Jurkat, Clone E6-1 (cell line): ENCODE measurements at places on chromosomes 3 and 15.
A peak's percentile ranks its signal among the peaks of the same experiment; 100 is the strongest.

- DNase-seq = no peak
These were observed 35.8 kb downstream of the PRKCD start for GRCh38 chr3:53196575-53197407.

- no peak for DNase-seq
These were observed 52.7 kb downstream of the VGLL4 start for GRCh38 chr3:11591002-11591355.

- no peak for DNase-seq
These were observed 156.9 kb downstream of the MEGF11 start for GRCh38 chr15:66096688-66097058.

- DNase-seq = no peak
These were observed 540 bp upstream of the PPP1R2 start for GRCh38 chr3:195543500-195544229.

GRCh38 chr15:71448688-71449114, 333.4 kb downstream of the THSD4 start:
- DNase-seq = peak; percentile 12

GRCh38 chr3:72220946-72221345, 436.0 kb upstream of the PROK2 start:
- no peak for DNase-seq

DNA sequence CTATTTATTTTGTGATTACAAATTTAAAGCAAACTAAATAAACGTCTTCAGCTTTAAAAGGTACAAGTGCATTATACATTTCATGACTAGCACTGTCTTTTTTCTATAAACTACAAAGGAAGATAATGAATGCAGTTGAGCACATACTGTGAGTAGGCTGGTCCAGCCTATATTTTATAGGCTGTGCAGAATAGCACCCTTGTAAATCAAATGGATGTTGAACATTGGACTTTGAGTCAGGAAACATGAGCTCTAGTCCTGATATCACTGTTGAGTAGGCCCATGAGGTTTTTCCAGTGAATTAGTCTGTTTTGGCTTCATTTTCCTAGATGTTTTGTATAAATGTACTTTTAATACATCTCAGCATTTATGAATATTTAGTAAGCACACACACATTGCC, 447.3 kb upstream of the KCNMB2 start:
- DNase-seq = no peak

DNA sequence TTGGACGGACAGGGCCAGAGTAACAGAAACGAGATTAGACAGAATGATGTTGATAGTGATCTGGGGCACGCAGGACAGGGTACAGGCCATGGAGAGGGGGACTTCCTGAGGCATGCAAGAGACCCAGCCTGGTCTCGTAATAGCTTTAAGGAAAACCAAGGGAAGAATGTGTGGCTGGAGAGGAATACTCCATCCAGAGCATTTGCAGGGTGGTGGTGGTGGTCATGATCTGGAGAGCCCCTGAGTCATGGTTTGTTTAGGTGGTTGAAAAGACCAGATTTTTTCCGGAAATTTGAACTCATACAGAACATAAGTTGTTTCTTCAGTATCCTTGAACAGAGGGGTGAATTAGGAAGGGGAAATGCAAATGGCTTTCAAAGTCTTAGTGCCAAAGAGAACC, 138.5 kb downstream of the DUT start:
- DNase-seq = no peak

DNA sequence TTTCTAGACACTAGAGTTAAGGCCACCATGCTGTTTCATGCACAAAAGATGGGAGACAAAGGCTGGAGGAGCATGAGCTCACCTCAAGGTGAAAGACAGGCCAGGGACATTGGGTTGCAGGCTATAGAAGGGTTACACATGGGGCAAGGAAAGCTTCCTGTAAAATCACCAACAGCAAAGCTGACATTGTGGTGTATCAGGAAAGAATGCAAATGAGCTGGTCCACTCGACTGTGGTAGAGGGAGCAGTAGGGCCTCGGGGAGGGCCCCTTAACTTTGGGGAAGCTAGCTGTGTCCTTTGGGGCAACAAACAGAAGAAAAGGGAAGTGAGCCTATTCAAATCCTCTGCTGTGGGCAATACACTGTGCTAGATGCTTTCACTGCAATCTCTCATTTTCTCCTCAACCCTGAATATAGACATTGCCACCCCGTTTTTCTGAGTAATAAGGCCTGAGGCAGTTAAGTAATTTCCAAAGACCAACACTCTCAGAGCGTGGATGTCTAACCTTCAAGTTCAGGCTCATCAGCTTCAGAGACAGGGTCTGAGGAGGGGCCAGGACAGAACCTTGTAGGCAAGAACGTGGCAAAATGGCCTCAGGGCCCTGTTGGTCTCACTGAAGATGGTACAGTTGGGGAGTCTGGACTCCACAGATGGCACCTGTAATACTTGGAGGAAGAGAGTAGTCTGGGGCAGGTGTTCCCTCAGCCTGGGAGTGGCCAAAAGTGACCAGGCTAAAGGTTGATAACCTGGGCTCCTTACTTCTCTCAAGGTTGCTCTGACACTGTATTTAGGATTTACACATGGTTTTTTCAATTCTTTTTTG, 24.1 kb downstream of the CX3CR1 start:
- DNase-seq = no peak

- DNase-seq = peak; percentile 59
These were observed 16.0 kb upstream of the CPEB1 start for GRCh38 chr15:82663186-82663600.

DNA sequence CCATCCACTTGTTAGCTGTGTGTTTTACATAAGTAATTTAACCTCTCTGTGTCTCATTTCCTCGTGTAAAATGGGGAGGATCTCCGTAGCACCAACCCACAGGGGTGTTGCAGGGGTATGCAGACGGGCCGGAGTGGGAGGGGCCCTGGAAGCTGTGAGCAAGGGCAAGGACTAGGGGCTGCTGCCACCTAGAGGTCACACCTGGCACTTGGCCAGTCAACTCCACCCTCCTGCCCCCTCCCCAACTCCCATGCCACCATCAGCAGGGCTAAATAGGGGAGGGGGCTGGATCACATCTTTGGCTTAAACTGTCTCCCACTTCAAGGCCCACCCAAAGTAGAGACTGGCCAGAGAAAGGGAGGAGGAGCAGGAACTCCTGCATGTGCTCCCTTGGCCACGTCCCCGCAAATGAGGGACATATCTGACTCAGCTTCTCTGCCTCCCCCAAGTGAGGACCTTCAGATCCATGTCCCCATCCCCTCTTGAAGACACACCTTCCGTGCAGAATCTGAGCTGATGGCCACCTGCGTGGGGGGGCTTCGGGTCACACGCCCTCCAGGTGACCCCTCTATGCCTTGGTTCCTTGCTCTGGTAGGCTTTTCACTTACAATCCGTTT, 2.6 kb downstream of the CCDC9B start:
- peak; percentile 73 for DNase-seq

- DNase-seq = no peak
These were observed 6.3 kb downstream of the INSYN1 start for GRCh38 chr15:73746883-73747282.

DNA sequence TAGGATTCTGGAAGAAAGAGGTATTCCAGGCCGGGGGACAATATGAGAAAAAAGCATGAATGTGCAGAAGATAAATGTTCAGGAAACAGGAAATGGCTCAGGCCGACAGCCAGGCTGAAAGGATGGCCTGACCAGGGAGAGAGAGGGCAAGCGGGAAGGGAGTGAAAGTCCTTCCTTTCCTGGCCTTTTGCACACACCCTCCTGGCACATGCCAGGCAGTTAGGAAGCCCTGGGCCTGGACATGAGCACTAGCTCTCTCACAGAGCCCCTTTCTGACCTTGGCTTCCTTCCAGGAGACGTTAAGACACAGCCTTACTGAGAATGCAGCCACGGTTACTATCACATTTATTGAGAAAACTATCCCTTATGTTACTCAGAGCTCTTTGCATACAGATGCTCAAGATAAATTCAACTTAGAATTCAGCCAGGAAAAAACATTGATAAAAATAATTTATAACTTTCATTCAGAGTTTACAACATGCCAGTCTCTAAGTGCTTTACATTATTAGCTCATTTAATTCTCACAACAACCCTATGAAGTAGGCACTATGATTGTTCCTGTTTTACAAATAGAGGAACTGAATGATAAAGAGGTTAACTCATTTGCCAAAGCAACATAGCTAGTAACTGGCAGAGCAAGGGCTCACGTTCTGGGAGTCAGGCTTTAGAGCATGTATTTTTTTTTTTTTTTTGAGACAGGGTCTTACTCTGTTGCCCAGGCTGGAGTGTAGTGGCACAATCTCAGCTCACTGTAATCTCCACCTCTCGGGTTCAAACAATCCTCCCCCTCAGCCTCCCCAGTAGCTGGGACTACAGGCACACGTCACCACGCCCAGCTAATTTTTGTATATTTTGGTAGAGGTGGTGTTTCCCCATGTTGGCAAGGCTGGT, 39.4 kb upstream of the SMAD3 start:
- no peak for DNase-seq

- DNase-seq = no peak
These were observed 53.9 kb downstream of the CLASP2 start for GRCh38 chr3:33664195-33664594.

DNA sequence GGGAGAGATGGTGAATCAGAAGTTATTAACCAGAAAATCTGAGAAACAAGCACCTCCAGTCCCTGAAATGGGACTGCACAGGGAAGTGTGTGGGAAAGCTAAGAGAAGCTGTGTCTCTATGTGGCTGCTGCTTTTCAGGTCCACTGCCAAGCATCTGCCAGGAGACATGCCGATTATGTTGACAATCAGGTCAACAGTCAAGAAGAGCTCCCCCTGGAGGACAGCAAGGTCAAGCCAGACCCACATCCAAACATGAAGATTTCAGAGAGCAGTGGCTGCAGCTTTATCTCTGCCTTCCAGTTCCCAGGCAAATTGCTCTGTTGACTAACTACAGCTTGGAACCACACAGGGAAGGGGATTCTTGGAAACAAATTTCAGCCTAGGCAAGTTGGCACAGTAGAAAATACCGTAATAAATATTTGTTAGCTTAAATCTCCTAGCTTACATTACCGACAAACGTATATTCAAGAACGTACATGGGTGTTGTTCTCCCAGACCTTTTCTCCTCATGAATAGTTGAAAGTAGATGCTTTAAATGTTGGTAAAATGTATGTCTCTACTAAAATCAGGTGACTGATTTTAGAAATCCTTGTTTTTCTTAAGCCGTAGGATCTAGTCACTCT, 394.5 kb upstream of the RARB start:
- peak; percentile 51 for DNase-seq

- DNase-seq = no peak
These were observed 5.3 kb downstream of the RPL22L1 start for GRCh38 chr3:170864525-170865208.

DNA sequence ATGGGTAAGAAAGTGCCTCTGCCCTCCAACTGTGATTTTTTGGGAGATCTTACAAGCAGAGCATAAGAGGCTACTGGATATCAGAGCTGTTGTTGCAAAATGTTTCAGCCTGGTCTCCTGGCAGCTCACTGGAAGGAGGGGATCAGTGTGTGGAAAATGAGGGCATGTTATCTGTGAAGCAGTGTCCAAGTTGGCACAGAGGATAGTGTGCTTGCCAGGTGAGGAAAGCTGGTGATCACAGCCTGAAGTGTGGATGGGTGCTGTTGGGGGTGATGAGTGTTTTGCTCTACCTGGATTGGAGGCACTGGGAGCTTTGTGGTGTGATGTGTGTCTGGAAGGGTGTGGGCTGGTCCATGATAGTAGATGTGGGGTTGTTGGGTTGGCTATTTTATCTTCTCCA, 69.3 kb downstream of the MCTP2 start:
- DNase-seq = no peak

DNA sequence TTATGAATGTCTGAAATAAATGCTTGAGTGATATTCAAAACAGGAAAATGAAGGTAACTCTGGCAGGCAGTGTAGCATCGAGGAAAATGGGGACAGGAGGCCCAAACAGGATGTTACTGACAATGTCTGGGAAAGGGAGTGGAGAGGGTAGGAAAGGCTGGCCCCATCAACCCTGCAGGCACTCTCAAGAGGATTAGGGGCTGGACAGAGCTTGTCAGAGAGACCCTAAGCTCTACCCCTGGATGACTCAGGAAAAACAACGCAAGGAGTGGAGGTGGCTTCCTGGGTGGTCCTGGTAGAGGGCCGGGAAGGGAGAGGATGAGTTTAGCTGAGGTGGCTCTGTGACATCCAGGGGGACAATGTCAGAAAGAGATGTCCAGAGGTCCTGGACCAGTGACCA, 106.0 kb downstream of the RYK start:
- DNase-seq = no peak

- no peak for DNase-seq
These were observed 21.0 kb upstream of the PLXNA1 start for GRCh38 chr3:126961791-126962461.

DNA sequence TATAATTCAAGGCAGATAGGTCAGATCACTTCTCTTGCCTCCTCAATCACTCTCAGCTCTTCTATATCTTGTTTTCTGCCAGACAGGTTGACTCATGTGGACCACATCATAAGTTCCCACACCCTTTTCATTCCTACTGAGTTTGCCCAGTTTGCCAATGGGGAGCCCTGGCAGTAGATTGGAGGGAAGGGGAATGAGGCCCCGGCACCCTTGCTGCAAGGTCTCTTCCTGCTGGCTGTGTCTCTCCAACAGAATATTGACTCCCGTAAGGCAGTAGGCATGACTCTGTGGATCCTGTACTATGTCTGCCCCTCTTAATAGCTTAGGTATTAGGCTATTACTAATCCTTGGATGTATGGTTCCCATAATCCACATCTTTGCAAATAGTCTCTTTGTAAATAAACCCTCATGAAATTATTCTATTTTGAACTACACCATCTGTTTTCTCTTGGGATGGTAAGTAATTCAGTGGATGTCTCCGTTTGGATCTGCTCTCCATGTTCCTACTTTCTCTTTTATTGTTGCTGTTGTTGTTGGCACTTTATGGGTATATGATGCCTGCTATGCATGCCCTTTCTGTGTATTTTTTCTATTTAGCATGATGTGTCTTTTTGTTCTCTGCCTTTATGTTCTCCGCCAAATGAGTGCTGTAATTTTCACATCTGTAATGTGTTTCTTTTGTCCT, 65.5 kb upstream of the DCBLD2 start:
- DNase-seq = no peak

GRCh38 chr3:153439780-153440179, 277.8 kb downstream of the RAP2B start:
- DNase-seq = no peak

- no peak for DNase-seq
These were observed 89.7 kb upstream of the ARRDC4 start for GRCh38 chr15:97870771-97871170.

GRCh38 chr3:160055659-160056058, 67.0 kb downstream of the IL12A start:
- DNase-seq = no peak
